ENCODE measurements at places on chromosomes 3 and 15.
A peak's percentile ranks its signal among the peaks of the same experiment; 100 is the strongest.

DNA sequence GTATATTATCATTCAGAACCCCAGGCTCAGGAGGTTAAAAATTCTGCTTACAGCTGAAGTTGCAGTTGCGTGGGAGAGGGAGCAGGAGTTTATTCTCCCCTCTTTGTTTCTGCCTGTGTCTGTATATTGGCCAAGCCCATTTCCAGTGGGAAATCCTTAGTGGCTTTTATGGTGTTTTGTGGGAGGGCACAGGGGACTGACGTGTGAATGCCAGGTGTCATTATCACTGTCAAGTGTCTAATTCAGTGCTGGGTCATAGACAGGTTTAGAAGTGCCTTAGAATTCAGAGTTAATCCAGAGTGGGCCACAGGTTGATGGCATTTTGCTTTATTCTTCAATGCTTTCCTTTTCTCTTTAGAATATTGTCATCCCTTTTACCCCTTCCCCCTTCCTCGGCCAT, 33.4 kb downstream of the SLCO3A1 start:
- no peak for DNase-seq

GRCh38 chr3:127226946-127227842, 34.3 kb downstream of the PRR23E start:
- peak; percentile 61 for DNase-seq

DNA sequence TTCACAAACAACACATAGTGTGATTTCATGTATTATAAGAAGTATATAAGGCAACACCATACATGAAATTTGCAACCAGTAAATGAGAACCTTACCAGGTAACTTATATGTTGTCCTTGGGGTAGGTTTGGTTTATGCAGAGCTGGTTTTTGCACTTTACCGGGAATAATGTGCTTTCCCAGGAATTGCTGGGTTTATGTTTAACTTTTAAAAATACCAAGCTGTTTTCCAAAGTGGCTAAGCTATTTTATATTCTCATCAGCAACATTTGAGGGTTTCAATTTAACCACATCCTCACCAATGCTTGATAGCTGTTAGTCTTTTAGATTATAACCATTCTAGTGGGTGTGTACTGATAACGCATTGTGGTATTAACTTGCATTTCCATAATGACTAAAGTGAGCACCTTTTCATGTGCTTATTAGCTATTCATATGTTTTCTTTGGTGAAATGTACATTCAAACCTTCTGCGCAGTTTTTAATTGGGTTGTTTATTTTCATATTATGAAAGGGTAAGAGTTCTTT, 71.6 kb downstream of the KY start:
- DNase-seq = no peak

DNA sequence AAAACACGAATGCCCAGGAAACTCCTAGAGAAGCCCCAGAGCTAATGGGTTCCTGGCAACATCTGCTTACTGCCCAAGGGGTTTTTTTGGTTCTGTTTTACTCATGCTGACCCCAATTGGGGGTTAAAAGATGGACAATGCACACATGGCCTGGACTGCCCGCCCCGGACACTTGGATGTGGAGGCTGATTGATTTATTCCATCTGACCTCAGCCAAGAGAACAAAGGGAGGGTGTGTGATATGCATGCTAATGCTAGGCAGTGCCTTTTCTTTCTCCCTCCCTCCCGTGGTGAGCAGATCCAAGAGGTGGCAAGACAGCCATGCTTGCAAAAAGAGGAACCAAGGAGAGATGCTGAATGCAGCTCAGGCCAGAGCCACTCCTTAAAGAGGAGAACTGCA, 3.3 kb upstream of the LRTM1 start:
- DNase-seq = no peak

GRCh38 chr3:40337136-40338108, 27.9 kb downstream of the EIF1B start:
- DNase-seq = no peak

DNA sequence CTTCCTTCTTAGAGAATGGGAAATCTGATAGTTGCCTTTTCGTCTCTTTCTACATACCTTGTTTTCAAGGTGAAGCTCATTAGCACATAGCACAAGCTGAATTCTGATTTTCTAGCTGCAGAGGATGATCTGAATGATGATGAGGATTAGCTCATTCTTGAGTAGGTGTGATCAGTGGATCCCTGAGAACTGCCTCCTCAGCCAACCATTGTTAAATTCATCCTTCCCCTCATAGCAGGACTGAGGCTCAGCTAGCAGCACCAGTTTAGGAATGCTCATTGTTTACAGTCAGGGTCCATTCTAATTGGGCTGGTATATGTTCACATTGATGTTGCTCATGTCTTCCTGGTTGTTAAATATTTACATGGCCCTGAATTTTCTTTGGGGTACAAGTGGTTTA, 299.9 kb upstream of the MME start:
- DNase-seq = no peak

DNA sequence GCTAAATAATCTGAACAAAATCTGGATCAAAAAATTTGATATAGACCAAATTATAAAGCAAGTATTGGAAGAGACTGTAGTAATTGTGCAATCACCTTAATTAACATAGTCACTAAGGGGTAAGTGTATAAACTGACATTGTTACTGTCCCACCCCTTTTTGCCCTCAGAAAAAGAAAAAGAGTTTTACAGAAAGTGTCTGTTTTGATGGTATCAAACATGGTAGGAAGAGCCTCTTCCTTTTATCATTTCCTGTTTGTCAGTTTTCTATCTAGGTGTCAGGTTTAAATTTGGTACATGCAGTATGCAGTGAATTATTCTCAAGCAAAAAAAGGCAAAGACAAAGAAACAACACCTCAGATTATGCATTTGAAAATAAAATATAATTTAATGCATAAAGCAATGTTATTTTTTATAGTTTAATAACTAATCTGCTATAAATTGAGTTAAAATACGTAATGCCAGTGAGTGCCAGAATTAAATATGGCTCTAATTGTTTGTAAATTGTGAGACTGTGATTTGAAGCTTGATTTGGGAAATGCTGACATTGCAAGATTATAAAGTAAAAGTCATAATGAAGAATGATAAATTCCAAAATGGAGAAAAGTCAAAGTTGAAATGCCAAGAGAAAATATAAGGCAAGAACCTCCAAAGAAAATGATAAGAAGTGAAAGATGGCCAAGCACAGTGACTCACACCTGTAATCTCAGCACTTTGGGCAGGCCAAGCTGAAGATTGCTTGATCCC, 30.3 kb upstream of the CMC1 start:
- DNase-seq = no peak
